GM03348 (cell line): ENCODE measurements at places on chromosomes 2 and 18.

GRCh38 chr2:46669996-46670793 is 190.8 kb downstream of the TMEM247 start:
- DNase-seq = peak; percentile 57

GRCh38 chr2:101175991-101176390 is 24.8 kb upstream of the TBC1D8 start:
- DNase-seq = no peak

GRCh38 chr2:158217593-158217992 is 115.9 kb downstream of the UPP2 start:
- DNase-seq = no peak

- DNase-seq = no peak
Measured at GRCh38 chr2:149129433-149129832, 90.9 kb downstream of the LYPD6B start.

DNA sequence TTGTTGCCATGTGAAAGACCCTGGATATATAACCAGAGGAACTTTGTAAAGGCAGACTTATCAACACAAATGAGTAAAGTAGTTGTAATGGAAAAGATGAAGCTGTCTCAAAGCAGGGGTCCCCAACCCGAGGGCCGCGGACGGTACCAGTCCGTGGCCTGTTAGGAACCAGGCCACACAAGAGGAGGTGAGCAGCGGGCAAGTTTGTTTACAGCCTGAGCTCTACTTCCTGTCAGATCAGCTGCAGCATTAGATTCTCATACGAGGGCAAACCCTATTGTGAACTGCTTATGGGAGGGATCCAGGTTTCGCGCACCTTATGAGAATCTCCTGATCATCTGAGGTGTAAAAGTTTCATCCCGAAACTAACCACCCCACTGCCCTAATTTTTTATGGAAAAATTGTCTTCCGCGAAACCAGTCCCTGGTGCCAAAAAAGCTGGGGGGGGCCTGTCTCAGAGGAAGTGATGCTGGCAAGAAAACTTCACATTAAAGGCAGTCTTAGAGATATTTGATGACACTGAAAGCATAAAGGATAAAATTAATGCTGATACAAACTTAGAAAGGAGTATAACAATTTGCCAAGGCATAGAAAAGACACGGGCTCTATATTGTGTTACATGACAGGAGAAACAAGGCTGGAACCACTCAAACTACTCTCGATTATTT is 57.5 kb upstream of the MSTN start:
- DNase-seq = no peak

DNA sequence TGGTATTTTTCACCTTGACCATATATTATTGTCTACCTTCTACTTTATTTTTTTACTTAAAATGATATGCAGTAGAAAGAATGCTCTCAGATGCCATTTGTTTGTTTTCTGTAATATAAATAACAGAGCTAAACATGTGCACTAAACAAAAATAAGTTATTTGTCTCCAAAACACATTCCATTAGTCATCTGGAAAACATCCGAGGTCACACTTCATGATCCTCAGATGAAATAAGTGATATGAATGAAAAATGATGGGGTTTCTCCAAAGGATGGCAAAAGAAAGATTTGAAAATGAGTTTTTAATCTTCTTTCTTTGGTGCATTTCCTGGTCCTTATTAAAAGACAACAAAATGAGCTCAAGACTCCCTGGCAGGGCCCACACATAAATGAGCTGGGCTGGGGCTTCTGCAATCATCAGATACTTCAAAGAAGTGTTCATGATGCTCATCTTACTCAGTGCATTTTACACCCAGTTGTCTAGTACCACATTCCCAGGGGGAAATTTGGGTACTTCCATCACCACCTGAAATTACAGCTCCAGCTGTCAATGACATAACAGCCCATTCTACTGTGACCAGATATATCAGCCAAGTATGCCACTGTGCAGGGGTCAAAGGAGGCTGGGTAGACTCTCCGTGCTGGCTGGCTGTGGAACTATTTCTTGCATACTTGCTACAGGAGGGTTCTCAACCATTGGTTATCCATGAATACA is 283.5 kb downstream of the PID1 start:
- no peak for DNase-seq

DNA sequence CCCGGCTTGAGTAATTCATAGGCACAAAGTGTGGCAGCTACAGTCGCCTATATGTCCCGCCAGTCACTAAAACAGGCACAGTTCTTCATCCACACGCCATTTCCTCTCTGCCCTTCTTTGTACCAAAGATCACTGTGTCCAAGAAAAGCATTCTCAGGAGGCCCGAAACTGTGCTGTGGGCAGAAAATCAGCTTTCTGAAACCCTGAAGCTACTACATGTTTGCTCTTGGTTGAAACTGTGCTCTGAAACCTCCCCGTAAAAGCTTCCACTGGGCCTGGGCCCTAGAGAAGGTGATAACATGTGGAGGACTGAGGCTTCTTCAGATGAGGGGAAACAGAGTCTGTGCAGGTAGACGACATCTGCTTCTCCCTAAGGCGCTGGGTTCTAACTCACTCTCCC is 75.6 kb upstream of the ID2 start:
- no peak for DNase-seq

DNA sequence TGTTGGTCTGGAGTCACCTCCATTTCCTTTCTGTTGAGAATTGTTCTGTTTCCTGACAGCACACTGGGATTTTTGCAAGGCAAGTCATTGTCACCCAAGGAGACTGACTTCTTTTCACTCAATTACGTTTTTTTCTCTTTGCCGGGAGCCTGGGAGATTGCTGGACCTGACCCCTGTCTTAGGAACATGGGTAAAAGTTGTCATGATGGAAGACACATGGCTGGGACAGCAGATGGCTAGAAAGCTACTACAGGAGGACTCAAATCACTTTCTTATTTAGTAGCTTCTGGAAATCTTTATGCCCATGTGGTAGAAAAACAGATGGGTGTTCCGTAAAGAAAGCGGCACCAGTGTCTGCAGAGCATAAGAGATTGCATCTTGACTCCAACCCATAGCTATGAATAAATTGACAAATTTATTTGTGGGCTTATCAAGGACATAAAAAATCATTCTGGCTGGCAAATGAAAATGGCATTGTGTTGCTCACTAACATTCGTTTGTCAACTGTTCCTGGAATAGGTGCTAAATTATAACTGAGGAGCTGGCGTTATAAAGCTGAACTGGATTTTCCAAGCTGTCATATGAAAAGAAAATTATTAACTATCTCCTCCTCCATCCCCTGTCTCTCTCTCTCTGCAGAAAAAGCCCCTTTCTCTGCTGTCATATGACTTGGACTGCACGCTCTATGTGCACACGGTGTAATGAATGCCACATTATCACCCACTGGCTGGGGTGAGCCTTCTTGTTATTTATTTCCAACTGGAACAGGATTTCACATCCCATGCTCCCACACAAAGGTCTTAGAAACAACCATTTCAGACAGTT is 159.8 kb downstream of the SH3RF3 start:
- DNase-seq = no peak

GRCh38 chr2:211055438-211055837 is 499.0 kb downstream of the CPS1 start:
- no peak for DNase-seq
